ENCODE measurements at places on chromosomes 4 and X.

- DNase-seq = no peak
Observed at GRCh38 chr4:78024085-78024484, 33.0 kb upstream of the FRAS1 start.

DNA sequence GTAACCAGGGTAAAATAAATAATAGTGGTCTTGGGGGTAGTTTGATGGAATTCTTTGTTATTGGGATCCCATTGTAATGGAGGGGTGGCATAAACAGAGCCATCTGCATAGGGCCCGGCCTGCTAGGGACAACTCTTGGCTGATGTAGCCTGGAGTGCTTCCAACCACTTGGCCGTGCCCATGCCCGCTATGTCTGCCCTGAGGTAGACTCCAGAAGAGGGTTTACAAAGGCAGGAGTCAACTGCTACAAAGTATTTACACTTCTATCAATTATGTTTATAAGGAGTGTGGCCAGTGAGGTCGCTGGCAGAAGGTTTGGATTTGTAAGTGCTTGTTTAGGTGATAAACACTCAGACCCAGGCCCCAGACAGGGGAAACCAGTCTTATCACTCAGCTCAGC is 8.1 kb downstream of the RASL11B start:
- no peak for DNase-seq

DNA sequence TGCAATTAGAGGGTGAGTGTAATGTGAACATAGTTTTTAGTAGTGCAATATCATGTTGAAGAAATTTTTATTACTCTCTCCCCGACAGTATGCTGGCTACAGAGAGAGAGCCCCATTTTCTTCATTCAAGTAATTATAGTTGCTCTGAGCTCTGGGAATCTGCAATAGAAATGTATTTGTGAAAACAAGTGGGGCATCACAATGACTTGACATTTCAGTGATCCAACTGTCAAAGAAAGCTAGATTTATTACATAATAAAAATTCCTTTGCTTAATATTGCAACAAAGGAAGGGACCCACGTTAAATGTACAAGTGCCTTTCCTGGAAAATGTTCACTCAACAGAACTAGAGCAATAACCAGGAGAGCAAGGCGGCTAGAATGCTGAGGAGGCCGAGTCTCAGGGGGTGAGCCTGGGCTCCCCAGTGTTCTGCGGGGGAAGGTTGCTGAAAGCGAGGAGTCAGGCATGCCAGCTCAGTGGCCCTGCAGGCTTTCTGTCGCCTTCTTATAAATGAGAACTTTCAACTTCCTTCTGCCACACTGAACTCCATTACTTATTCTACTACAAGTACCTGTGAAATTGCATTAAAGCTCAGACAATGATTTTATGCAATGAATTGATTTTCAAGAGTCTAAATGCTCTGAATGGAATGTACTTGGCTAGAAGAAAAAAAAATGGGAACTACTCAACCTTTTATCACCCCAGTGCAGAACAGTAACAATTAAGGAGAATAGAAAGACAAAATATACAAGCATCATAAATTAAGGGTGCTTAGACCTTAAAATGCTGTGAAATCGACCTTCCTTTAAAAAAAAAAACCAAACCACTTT is 476.4 kb downstream of the AFF2 start:
- no peak for DNase-seq

DNA sequence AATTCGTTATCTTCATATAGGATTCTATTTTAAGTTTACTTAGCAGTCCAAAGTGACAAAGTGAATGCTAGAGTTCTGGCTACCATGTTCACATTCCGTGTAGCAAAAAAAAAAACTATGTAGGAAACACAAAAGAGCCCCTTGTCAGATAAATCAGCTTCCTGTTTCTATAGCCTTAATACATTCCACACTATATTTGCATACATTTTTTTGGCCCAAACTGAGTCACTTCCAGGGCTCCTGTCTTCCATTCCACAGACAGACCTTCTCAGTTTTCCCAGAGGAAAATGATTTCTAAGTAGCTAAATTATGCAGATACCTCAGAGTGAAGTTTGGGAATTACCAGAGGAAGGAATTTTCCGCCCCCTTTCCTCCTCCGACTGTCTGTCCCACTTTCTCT is 841.9 kb upstream of the HS3ST1 start:
- no peak for DNase-seq

DNA sequence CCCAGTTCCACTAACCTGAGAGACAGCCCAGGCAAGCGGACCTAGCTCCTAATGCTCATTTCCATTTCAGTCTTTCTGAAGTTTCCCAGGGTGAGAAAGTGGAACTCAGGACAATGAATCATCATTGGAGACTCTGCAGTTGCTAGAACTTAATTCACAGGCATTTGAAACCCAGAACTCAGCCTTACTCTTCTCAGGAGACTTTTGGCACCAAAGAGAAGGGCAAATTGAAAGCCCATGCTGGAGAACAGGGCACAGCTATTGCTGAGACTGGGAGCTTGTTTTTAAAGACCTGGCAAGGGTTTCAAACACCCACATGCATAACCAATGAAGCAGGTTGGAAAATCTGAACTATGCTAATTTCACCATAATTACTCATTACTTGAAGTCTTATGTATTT is 36.0 kb downstream of the BST1 start:
- no peak for DNase-seq

DNA sequence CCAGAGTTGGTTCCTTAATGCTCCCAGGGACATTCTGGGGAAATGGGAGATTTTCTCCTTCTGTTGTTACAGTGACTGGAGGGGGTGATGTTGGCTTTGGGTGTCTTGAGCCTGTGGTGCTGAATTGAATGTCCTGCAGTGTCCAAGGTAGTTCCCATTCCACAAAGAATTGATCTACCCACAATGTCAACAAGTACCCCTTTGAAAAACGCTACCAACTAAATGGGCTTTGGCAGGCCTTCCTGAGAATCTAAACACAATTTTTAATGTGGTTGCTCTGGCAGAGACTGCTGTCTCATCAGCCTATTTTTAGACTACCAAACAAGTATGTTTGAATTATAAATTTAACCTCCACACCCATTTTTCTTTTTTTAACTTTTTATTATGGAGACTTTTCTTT is 69.4 kb downstream of the CCKAR start:
- no peak for DNase-seq

GRCh38 chr4:11286533-11286932 is 142.2 kb downstream of the HS3ST1 start:
- no peak for DNase-seq

DNA sequence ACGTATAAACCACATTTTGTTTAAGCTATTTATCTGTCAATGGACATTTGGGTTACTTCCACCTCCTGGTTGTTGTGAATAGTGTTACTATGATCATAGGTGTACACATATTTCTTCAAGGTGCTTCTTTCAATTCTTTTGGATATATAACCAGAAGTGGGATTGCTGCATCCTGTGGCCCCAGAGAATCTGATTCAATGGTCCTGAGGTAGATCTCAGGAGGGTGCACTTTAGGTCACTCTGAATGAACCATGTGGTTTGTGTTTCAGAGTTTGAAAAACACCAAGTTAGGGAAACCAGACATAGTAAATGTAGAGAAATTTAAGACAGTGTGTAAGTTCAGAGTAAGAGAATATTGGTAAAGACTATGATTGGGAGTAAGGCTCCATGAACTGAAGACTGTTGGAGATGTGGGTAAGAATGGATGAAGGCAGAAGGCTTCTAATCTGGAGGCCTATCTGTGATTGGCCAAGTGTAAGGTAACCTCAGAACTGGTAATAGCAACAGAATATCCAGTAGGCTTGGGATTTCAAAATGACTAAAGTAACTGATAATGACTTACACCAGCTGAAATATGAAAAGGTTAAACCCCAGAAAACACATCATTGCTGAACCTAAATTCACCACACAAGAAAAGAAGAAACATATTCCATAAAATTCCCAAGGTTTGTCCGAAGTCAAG is 236.9 kb downstream of the CAMK2D start:
- no peak for DNase-seq

DNA sequence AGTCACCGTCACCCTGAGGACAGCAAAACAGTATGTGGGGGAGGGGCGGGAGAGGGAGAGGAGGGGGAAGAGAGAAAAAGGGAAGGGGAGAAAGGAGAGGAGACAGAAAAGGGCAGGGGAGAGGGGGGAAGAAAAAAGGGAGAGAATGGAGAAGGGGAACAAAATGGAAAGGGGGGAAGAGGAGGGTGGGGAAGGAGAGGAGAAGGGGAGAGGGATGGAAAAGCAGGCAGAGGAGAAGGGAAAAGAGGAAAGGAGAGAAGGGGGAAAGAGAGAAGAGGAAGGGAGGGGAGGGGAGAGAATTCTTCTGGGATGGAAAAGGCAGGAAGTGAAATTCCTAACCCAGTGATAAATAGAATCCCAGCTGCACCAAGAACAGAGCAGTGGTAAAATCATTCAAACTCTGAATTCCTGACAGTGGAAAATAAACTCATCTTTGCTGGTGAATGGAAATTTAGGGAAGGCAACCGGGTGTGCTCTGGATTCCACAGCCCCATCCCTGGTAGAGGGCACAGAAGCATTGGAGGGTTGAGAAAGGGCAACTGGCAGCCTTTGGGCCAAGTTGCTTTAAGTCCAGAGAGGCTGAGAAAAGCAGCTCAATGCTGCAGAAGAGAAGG is 244.2 kb downstream of the BCOR start:
- DNase-seq = no peak

GRCh38 chr4:171846232-171846631 is 33.0 kb downstream of the GALNTL6 start:
- DNase-seq = no peak

- no peak for DNase-seq
Observed at GRCh38 chr4:110271986-110272385, 73.6 kb upstream of the ELOVL6 start.

DNA sequence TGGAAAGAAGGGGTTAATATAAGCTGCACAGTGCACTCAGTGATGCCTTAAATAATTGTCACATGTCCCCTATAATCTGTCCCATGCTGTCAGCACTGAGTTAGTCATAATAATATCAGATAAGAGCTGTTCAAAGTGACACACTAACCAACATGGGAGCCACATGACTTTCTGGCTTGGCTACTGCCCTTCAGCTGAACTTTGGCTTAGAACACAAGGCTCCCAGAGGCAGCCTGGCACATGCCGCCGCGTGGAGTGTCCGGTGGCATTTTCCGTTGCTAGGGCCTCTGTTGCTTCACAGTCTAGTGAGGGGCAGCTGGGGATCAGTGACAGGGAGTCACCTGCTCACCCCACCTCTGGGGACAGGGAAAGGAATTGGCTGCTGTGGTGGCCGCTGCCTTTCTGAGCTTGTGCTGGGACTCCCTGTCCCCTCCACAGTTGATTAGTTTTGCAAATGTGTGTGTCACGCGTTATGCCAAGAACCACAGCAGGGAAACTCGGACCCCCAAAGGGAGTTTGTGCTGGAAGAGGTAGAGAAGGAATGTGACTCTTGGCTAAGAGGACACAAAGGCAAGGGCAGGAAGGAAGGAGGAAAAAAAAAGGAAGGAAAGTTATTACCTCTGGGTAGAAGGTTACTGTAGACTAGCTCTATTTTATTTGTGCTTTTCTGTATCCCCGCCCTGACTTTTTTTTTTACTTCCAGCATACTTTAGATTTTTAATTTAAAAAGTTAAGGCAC is 41.1 kb upstream of the PPARGC1A start:
- no peak for DNase-seq

DNA sequence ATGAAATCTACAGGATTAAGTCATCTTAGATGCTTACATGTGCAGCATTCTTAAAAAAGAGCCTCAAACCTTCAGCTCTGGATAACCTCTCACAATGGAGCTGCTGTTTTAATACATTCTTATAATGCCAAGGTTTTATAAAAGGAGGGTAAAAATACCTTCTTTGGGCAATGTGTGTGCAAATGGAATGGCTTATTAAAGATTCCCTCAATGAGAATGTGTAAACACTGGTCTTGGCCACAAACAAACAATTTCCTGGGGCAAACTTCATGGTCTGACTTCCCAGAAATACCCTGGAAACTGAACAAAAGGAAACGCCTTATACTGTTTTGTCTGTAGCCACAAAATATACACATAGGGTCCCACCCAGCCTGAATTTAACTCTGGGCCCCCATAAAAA is 148.6 kb upstream of the INTU start:
- DNase-seq = no peak

DNA sequence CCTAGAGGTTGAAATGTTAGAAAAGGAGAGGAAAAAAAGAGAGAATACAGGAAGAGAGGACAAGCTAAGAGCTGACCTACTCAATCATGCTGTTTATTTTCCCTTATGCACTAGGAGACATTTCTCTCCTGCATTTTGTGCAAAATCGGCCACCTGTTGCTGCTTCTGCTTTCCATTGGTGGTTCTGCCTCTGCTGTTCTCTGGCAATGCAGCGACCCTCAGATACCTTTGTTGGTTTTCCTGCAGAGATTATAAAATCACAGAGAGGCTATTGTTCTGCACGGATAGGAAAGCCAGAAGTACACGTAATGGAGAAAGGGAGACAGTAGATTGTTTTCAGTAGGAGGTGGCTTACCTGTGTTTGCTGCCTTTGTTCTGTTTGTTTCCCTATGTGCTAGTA is 108.9 kb downstream of the UNC5C start:
- no peak for DNase-seq

DNA sequence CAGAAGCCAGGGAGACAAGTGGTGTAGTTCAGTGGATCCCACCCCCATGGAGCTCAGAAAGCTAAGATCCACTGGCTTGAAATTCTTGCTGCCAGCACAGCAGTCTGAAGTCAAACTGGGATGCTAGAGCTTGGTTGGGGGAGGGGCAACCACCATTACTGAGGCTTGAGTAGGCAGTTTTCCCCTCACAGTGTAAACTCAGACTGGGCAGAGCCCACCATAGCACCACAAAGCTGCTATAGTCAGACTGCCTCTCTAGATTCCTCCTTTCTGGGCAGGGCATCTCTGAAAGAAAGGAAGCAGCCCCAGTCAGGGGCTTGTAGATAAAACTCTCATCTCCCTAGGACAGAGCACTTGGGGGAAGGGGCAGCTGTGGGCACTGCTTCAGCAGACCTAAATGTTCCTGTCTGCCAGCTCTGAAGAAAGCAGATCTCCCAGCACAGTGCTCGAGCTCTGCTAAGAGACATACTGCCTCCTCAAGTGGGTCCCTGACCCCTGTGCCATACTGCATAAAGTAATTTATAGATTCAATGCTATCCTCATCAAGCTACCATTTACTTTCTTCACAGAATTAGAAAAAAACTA is 163.2 kb downstream of the HHIP start:
- DNase-seq = no peak

- DNase-seq = no peak
Observed at GRCh38 chr4:79920163-79920853, 152.7 kb downstream of the ANTXR2 start.

- no peak for DNase-seq
Observed at GRCh38 chrX:16124201-16124600, 836 bp downstream of the GRPR start.

DNA sequence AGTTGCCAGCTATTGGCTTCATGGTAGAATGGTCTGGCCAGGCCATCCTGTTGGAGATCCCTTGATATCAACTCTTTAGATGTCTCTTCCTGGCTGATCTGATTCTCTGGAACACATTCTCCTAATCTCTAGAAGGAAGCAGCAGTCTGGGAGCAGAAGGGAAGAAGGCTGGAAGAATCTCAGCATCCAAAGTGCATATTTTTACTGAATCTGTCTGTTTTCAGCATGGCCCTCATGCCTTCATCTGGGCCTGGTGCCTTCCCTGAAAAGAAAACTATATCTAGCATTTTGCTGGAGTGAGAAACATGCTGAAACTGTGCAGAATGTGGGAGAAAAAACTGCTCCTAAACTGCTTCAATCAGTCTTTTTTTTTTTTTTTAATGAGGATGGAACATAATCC is 148.7 kb downstream of the REPS2 start:
- DNase-seq = no peak

All from stimulated activated CD4-positive, alpha-beta T cell treated with anti-CD3 and anti-CD28 coated beads, TNF-alpha, amount 100 ng/mL, for 24 hours (primary cell).